ENCODE measurements at places on chromosomes 2 and 18. TPM values are rescaled to one million over a fixed set of nuclear protein-coding genes. Genes with fewer than 3 reads are reported as not detected.

The DIPK1C gene
- total RNA-seq, result not detected

The DIS3L2 gene
- total RNA-seq, result 37.8 TPM

The TBR1 gene
- total RNA-seq, result 0.18 TPM

The GEN1 gene
- total RNA-seq, result 27.1 TPM

The ALLC gene
- not detected for total RNA-seq

The GPC1 gene
- 6.3 TPM for total RNA-seq

The RGPD3 gene
- 0.19 TPM for total RNA-seq

The SLC9A4 gene
- total RNA-seq, result 0.10 TPM

The MYO7B gene
- total RNA-seq, result 1.0 TPM

The LYPD6B gene
- not detected for total RNA-seq

The NYAP2 gene
- total RNA-seq, result not detected

The STARD6 gene
- total RNA-seq, result not detected

The TDRD15 gene
- not detected for total RNA-seq

The EPAS1 gene
- total RNA-seq, result 21.5 TPM

The KCNG3 gene
- 0.13 TPM for total RNA-seq

The SLC14A1 gene
- 3.3 TPM for total RNA-seq

The HDLBP gene
- total RNA-seq, result 180 TPM

The R3HDM1 gene
- 42.4 TPM for total RNA-seq

The HSPD1 gene
- total RNA-seq, result 179 TPM

The TBC1D8 gene
- total RNA-seq, result 0.58 TPM

The SERPINB13 gene
- not detected for total RNA-seq

The SLC5A7 gene
- total RNA-seq, result not detected

The UGT1A5 gene
- total RNA-seq, result not detected

The MALL gene
- total RNA-seq, result not detected

The TXNL1 gene
- total RNA-seq, result 52.9 TPM

The STK16 gene
- 36.1 TPM for total RNA-seq

The POU3F3 gene
- not detected for total RNA-seq

The FAM136A gene
- total RNA-seq, result 33.5 TPM

The RAB27B gene
- total RNA-seq, result 2.1 TPM
